ENCODE measurements at places on chromosomes 1 and 21. TPM values are rescaled to one million over a fixed set of nuclear protein-coding genes. Genes with fewer than 3 reads are reported as not detected.

Gene AGBL4
- total RNA-seq, result not detected

Gene LRRC3
- total RNA-seq, result not detected

Gene ENAH
- 18.1 TPM for total RNA-seq

Gene ZNF593OS
- total RNA-seq, result not detected

Gene AQP10
- total RNA-seq, result not detected

Gene MLLT11
- 4.8 TPM for total RNA-seq

All from OCI-LY7 (cell line).